ENCODE measurements at places on chromosomes 1 and 21.
A peak's percentile ranks its signal among the peaks of the same experiment; 100 is the strongest.

GRCh38 chr1:92439291-92439690, 47.4 kb downstream of the GFI1 start:
- DNase-seq: no peak

DNA sequence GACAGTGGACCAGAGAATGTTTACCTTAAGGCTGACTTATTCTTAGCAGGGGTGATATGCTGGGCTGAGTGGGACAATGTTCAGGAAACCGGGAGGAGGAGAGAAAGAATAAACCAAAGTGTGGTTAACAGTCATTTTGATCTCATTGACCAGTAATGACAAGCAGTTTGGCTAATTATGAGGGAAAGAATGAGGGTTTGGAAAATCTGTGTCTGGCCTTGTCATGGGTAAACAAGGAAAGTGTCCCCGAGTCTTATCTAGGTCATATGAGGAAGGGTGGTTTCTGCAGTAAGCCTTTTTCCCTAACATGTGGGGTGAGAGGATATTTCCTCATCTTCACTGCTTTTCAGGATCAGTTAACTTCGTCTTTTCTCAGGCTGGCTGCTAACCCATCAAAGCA, 155.0 kb downstream of the TPR start:
- no peak for DNase-seq

GRCh38 chr1:51953079-51953478, 37.4 kb downstream of the RAB3B start:
- DNase-seq: no peak

- DNase-seq: no peak
Observed at GRCh38 chr1:43381612-43382011, 8.0 kb downstream of the MED8 start.

DNA sequence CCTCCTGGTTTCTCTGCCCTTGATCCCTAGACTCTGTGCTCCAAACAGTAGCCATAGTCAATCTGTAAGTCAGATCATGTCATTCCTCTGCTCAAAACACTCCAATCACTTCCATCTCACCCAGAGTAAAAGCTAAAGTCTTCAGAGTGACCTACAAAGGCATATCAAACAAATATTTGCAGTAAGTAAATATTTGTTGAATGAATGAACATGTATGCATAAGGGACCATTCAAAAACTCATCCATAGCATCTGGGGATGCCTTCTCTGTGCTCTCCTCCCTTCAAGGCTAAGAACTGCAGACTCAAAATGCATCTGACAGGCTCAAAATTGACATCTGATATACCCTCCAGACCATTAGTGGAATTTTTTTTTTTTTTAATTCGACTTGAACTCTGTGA, 18.1 kb upstream of the AK5 start:
- no peak for DNase-seq

- no peak for DNase-seq
Observed at GRCh38 chr1:16122350-16122881, 33.5 kb downstream of the EPHA2 start.

- no peak for DNase-seq
Observed at GRCh38 chr1:53024117-53024516, 37.9 kb upstream of the PODN start.

DNA sequence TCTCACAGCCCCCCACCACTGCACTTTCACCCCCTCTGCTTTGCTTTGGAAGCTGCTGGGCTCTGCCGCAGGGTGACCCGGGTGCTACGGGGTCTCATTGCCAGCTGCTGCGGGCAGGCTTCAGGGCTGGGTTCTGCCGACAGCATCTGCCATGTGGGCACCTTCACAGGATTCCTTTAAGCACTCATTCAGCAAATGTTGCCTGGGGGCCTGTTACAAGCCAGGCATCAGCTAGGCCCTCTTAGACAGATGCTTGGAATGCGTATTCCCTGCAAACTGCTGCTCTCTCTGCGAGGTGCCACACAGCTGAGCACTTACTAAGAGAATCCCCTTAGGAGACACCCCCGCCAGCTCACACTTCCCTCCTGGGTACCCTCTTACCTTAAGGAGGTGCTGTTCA, 29.2 kb downstream of the COL16A1 start:
- peak; percentile 29 for DNase-seq

GRCh38 chr21:41960386-41960785, 6.6 kb upstream of the C2CD2 start:
- no peak for DNase-seq

- DNase-seq: no peak
Observed at GRCh38 chr1:41917835-41918449, 780 bp downstream of the HIVEP3 start.

DNA sequence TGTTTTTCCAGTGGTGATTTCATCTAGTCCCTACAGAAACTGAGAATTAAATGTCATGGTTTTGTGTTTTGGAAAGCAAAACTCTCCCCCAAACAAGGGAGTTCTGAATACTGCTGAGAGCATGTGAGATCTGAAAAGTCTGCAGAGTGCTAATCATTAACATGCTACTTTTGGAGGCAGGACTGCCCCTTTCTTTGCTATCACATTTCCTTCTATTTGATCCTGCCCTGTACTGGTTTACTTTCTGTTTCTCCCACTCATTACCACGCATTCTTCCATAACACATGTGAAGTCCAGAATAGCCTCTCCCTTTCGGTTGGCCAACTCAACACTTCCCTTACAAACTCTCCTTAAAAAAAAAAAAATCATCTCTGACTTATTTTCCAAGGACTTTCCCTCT, 63.6 kb downstream of the GADD45A start:
- DNase-seq: no peak
